ENCODE measurements at places on chromosomes 12 and 14.

DNA sequence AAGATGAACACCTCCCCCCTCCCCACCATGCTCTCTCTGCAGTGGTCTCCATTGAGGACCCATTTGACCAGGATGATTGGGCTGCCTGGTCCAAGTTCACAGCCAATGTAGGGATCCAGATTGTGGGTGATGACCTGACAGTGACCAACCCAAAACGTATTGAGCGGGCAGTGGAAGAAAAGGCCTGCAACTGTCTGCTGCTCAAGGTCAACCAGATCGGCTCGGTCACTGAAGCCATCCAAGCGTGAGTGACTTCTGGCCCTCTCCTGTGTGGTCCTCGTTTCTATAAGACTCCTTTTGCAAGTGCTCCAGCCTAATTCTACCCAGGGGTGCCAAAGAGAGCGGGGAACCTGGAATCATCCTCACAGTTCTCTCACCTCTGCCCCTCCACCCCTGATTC is 6.2 kb upstream of the ATN1 start:
- DNase-seq = no peak

- no peak for DNase-seq
Observed at GRCh38 chr12:102249079-102249841, 51.6 kb upstream of the PMCH start.

DNA sequence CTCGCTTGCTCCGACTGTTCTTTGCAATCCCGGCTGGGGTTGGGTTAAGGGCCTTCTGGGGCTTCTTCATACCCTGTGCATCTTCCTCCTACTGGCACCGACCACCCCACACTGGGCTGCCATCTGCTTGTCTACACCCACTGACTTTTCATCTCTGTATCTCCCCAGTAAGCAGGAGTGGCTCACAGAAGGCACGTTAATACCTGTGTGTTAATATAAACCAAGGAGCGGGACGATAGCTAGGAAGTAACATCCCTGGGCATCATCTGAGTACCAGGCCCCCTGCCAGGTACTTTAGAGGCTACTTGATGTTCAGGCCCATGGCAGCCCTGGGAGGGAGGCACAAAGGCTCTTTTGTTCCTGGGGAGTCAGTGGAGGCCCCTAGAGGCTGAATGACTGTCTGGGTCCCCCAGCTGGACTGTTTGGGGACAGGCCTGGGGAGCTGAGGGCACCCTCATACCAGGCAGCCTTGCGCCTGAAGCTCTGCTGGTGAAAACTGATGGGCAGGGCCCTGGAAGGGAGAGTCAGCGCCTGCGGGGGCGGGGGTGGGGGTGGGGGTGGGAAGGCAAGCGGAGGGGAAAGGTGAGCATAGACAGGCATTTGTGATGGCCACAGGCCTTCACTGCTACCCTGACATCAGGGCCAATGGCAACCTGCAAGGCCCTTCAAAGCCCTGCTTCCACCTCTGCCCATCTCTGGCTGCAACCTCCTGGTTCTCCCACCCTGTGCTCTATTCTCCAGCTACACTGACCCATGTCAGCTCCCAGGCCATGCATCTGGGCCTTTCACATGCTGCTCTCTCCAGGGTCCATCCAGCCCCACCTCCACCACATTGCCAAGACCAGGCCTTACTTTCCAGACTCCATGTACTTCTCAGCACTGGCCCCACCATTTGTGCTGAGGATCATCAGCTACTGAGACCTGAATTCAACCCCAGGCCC is 34.2 kb upstream of the DEGS2 start:
- DNase-seq = no peak

- no peak for DNase-seq
Observed at GRCh38 chr14:99029145-99029915, 242.7 kb downstream of the BCL11B start.

GRCh38 chr14:100588671-100589070 is 1.5 kb upstream of the BEGAIN start:
- DNase-seq = no peak

- no peak for DNase-seq
Observed at GRCh38 chr14:66254038-66254437, 232.1 kb upstream of the CCDC196 start.

- DNase-seq = peak; percentile 87
Observed at GRCh38 chr14:20609215-20610001, 18.2 kb upstream of the RNASE12 start.

Data from fibroblast of skin of right biceps (primary cell).